ENCODE measurements at places on chromosomes 2 and 18.

DNA sequence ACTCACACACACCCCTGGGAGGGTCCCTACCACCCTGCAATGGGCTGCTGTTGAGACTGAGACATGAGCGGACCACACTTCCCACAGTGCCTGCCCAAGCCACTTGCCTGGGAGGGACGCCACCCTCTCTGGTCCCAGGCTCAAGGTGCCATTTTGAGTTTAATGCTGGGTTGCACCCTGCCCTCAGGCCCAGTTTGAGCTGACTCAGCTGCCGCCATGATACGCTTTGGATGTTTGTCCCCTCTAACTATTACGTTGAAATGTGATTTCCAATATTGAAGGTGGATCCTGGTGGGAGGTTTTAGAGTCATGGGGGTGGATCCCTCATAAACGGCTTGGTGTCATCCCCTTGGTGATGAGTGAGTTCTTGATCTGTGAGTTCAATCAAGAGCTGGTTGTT lies 76.4 kb upstream of the DYNC1I2 start:
- no peak for DNase-seq

- no peak for DNase-seq
Observed at GRCh38 chr18:48037481-48038271, 107.2 kb upstream of the SMAD2 start.

- DNase-seq, result no peak
Observed at GRCh38 chr2:2321200-2321540, 9.9 kb downstream of the MYT1L start.

GRCh38 chr2:225069966-225070365 lies 27.7 kb upstream of the DOCK10 start:
- DNase-seq, result no peak

DNA sequence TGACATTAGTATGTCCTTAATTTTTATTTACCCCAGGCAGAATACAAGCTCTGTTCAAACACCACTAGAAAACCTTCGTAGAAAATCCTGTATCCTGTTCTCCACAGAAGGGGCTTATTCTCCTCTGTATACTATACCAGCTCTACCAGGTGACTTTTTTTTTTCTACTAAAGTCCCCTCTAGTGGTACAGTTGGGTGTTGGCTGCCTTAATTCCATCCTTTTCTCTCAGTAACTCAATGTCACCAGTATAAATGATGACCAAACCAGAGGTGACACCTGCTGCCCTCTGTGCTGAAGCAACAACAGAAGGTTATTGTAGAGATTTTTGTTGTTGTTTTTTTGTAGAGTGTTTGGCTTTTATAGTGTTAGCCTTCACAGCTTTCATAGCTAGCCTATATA lies 1322.0 kb downstream of the LRP1B start:
- DNase-seq, result no peak

- DNase-seq, result no peak
Observed at GRCh38 chr2:101463911-101464641, 10.8 kb downstream of the RFX8 start.

DNA sequence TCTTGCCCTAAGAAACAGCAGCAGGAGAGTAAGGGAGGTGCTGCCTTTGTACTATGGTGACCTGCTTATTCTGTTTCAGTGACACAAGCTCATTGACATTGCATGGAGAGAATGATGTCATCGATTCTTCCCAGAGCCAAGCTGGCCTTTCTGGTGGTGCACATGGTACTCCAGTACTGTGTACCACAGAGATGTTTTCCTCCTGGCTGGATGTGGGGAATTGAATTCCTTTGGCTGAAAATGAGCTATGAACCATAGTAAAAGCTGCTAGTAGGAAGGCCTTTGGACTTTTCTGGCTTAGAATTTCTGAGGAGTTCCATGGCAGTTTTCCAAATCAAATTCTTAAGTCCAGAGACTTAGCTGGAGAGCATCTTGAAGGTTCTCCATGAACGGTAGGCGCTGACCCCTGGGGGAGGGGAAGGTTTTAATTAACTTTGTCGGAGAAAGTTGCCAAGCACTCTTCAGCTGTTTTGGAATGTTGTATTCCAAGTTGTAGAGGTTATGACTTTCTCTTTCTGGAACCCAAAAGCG lies 17.1 kb upstream of the B3GNT2 start:
- DNase-seq, result no peak

DNA sequence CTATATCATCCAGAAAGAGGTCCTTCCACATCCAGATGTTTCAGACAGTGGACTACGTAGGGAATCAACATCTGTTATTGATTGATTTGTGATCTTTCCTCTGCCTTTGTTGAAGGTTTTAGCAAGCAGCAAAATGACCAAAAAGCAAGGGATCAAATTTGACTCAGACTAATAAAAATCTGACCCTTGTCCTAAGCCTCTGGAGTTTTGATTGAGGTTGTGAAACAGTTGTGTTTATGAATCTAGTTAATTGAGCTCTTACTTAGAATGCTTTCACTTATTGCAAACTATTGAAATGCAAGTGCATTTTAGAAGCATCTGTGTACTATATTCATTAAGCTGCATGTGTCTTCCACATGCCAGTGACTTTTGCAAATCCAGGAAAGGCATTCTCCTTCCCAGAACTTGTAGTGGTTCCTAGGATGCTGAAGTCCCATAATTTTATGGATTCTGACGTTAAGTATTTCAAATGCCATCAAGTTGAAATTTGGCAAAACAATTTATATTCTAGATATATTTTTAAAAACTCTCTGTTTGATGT lies 116.0 kb downstream of the MTX2 start:
- DNase-seq, result no peak

DNA sequence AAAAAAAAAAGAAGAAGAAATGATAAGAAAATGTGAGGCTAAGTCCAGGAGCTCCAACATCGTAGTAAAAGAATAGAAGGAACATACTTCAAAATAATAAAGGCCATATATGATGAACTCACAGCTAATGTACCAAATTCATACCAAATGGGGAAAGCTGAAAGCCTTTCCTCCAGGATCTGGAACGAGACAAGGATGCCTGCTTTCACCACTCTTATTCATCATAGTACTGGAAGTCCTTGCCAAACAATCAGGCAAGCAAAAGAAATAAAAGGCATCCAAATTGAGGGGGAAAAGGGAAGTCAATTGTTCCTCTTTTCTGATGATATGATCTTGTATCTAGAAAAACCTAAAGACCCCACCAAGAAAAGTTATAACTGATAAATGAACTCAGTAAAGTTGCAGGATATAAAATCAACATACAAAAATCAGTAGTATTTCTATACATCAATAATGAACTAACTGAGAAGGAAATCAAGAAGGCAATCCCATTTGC lies 170.6 kb downstream of the METTL4 start:
- no peak for DNase-seq

- no peak for DNase-seq
Observed at GRCh38 chr18:58064406-58064998, 20.5 kb downstream of the NEDD4L start.

- no peak for DNase-seq
Observed at GRCh38 chr18:73684647-73685046, 463.0 kb downstream of the FBXO15 start.

GRCh38 chr2:174449033-174449432 lies 37.8 kb downstream of the GPR155 start:
- DNase-seq, result no peak

GRCh38 chr18:11533513-11533890 lies 75.9 kb upstream of the SLC35G4 start:
- no peak for DNase-seq

GRCh38 chr18:59874166-59874565 lies 25.6 kb upstream of the PMAIP1 start:
- DNase-seq, result no peak

DNA sequence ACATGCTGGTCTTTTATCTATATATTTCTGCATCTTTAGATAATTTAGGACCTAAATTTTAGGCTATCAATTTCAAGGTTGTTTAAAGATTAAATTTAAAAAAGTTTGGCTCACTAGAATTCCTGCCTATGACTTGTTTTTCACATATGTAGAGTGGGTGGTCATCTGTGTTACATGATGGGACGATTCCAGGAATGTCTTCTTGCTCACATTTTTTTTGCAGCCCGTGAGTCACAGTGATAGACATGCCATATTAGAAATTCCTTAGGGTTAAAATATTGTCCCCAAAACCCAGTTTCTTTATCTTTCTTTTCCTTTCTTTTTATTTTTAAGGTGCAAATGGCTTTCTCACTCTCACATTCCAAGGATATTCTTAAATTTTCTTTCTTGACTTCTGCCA lies 652.0 kb downstream of the PLCL1 start:
- DNase-seq, result no peak

DNA sequence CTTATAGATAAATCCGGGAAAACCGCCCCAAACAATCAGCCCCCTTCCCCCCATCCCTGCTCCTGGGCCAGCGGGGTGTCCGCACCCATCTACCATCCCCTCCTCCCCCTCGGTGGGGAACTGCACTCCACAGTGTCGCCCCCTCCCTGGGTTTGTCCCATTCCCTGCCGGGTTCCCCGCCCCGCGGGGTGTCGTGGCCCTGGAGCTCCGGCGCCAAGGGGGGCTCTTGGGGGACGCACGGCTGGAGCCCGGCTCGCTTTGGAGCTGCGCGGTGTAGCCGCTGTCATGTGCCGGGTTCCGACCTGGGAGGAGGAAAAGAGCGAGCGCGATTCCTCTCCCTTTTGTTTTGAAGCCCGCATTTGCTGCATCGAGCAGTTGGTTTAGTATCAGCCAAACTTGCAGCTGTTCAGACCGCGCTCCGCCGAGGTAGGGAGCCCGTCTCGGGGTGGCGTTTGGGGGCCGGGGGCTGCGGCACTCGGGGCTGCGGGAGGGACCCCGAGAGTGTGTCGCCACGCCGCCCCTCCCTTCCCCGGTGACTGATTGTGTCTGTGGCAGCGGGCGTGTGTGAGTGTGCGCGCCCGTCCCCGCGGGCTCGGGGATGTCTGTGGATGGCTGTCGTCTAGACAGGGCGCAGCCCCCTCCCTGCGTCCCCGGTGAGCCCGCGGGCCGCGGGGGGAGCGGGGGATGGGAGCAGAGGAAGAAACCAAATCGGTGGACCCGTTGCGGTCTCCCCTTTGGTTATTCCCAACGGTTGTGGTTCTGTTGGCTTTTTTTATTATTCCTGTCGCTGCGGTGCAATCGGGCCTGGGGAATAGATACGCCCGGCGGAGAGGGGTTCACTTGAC lies 797 bp downstream of the CTIF start:
- no peak for DNase-seq

DNA sequence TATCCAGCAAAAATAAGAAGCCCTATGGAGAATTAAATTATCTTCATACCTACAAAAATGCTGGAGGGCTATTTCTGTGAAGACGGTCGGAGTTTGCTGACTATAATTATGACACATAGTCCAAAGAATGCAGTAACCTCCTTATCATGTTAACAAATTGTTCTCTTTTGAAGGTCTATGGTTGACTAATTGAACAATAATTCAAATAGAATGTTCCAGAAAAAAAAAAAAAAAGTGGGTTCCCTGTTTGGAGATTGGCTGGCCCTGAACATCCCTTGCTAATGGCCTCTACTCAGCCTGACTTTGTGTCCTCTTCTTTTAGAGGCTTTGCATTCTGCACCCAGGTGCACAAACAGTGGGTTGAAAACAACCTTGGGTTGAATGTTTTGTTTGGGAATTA lies 82.8 kb upstream of the CCBE1 start:
- no peak for DNase-seq

DNA sequence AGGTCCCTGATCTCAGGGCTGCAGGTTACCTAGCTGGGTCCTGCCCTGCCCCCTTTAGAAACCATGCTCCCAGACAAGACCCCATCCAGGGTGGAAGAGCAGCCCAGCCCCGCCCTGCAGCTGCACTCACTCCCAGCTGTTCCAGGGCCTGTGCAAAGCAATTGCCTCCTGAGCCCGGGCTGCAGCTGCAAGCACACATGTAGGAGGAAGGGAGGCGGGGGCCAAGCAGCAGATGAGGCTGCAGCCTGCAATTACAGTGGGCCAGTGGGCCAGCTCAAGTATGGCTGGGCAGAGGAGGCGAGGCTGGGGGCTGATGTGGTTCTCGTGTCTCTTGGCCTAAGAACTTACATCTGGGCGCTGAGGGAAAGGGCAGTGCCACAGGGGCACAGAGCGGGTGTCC lies 65.4 kb upstream of the TUBA3E start:
- no peak for DNase-seq

DNA sequence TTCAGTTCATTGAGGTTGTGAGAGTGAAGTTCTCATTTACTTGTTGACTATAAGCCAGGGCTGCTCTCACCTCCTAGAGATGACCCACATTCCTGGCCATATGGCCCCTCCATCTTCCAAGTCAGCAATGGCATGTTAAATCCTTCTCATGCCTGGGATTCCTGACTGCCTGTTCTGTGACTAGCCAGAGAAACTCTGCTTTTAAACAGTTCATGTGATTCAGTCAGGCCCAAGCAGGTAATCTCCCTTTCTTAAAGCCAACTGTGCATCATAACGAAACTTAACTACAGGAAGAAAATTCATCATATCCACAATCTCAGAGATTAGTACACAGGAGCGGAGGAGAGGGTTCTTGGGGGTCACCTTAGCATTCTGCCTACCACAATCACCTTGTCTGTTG lies 11.5 kb downstream of the DPP4 start:
- no peak for DNase-seq

DNA sequence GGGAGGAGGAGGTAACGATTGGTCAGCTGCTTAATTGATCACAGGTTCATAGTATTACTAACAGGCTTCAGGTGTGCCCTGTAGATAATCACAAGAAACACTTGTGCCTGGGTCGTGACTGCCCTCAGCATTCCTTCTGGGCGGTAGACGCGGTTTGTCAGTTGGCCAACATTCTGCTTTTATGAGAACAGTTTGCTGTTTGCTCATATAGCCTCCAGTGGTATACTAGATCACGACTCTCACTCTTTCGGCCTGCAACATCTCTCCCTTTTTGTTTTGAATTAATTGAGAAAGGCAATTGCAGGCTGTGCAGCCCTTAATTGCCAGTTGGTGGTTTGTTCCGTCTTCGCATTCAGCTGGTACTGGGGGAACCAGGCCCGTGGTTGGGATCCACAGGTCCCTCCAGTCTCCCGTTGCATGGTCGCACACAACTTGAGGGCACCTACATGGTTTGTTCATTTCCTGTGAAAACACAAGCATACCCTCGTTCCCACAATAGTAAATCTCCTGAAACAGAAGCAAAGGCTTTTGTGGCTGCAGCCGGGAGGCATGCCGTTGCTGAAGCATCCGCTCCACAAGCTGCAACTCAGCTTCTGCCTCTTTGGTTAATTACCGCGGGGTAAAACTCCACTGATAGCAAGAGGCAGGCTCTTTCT lies 30.3 kb upstream of the GPR17 start:
- no peak for DNase-seq

- DNase-seq, result no peak
Observed at GRCh38 chr2:234406085-234406484, 90.8 kb downstream of the ARL4C start.

DNA sequence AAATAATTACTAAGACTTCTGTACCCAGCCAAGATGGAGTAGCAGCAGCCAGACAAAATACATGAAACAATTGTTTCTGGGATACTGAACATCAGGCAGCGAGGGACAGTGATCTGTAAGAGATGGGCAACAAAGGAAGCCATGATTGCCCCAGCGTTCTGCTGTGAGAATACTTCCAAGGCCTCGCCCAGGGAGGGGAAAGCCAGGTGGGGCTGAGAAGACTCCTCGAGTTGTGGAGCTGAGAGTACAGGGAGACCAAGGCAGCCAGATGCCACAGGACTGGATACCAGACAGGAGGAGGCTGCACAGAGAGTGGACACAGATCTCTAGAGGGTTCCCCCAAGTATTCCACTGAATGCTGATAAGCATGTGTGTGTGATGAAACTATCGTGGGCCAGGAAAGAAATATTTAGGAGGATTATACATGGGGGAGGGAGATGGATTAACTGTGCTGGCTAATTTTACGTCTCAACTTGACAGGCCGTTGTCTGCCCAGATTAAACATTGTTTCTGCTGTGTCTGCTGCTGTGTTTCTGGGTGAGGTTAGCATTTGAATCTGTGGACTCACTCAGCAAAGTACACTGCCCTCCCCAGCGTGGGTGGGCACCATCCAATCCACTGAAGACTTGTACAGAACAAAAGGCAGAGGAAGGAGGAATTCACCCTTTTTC lies 10.2 kb upstream of the LIMS2 start:
- no peak for DNase-seq
